ENCODE measurements at places on chromosomes 7 and 10. TPM values are rescaled to one million over a fixed set of nuclear protein-coding genes. Genes with fewer than 3 reads are reported as not detected.

UTF1 gene
- total RNA-seq = not detected

C10orf62 gene
- 1.3 TPM for total RNA-seq

CPA2 gene
- total RNA-seq = not detected

MSMB gene
- not detected for total RNA-seq

SMO gene
- total RNA-seq = 13.3 TPM

RPEL1 gene
- total RNA-seq = not detected

MOGAT3 gene
- 18.6 TPM for total RNA-seq

TRA2A gene
- total RNA-seq = 26.1 TPM

PNLIPRP1 gene
- not detected for total RNA-seq

Measured in right lobe of liver (tissue), 6 donors.